ENCODE measurements at places on chromosomes 11 and 22.
A peak's percentile ranks its signal among the peaks of the same experiment; 100 is the strongest.

DNA sequence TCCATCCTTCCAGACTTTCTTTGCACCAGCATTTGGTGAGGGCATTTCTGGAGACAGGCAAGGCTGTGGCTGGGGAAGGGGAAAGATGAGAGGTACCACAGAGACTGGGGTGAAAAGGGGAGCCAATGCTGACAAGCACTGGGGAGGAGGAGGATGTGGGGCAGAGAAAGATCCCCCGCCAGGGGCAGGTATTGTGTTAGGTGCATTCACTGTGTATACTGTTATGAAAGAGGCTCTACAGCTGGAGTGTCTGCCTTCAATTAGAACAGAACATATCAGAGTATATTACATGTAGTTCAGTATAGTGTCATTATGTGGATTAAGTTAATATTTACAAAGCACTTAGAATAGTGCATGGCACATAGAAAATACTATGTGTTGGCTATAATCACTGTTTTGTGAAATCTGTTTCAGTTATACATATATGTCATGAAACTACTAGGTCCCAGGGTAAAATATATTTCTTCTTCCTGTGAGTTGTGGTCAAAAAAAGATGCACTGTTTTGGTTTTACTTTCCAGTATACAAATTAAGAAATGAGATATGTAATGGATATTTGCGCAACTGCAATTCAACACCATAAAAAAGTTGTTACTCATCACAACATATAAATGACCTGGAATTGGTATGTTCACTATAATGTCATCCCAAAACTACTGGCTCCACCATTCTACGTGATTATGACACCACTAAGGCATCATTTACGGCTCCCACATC lies 8.4 kb downstream of the MSANTD2 start:
- no peak for DNase-seq

DNA sequence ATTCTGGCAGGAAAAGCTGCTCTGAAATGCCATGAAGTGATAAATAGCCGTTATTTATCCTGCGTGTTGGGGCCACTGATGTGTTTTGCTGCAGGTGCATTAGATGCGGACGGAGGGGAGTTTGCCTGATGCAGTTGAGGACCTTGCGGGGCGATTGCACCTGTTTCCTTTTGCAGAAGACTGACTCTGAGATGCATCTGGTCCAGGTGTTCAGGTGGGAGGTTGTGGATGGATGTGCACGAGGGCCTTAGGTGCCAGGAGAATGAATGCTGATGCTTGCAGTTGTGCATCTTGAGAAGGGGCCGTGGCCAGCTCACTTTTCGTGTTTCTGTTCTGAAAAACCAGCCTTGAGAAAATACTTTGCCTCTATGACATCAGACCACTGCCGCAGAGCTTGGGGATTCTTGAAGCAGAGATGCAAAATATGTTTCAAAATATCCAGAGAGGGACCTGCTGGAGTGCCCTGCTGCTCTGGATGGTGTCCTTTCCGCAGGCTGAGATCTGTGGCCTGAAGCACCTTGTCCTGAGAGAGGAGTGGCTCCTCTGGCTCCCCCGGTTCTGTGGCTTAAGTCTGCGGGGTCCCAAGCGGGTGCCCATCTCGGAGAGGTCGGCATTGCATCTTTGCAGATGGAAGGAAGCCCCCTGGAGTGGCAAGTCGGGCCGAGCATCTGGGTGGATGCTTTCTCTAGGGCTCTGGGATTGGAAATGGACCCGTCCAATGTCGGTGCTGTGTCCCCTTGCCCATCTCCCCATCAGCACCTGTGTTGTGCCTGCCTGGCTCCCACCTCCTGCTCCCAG lies 1031.1 kb downstream of the TBC1D22A start:
- DNase-seq: no peak

DNA sequence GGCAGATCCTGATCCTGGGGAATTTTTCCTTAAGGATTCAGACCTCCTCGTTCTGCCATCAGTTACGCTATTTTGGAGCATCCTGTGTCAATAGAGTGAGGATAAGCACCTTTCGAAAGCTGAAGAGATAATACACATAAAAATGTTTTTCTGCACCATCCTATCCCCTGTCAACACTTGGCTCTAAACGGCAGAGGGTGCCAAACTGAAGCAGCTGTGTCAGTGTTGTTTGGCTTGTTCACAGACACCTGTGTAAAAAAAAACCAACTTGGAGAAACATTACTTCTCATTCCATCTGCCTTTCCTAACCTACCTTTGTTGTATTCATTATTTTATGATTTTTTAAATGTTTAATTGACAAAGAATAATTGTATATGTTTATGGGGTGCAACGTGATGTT lies 417.0 kb upstream of the DDI1 start:
- DNase-seq: no peak

DNA sequence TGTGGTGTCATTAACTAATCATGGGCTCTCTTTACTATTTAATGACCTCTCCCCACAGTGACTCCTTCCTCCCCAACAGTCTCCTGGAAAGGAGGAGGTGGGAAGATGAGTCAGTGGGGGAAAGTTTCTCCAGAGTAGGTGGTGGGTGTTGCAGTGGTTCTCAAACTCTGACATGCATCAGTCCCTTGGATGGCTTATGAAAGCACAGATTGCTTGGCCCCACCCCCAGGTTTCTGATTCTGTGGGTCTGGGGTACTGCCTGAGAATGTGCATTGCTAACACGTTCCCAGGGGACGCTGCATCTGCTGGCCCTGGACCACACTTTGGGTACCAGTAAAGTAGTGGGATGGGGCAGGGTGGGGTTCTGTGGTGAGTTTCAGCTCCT lies 9.8 kb downstream of the CD82 start:
- no peak for DNase-seq

DNA sequence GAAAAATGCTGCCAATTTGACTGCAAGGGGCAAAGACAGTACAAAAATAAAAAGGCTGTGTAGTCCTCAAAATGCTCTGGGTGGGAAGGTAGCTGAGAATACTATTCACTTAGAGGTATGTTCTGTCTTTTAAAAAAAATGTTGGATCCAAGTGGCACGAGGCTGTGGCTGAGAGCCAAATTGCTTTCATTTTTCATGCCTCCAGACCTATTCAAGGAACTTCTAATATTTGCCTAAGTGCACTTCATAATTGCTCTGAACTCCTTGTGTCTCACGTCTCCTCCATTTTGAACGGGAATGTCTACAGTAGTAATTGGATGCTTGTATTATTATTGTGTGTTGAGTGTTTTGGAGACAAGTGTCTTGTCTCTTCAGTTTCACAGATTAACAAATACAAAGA lies 19.1 kb upstream of the SLC22A25 start:
- no peak for DNase-seq

DNA sequence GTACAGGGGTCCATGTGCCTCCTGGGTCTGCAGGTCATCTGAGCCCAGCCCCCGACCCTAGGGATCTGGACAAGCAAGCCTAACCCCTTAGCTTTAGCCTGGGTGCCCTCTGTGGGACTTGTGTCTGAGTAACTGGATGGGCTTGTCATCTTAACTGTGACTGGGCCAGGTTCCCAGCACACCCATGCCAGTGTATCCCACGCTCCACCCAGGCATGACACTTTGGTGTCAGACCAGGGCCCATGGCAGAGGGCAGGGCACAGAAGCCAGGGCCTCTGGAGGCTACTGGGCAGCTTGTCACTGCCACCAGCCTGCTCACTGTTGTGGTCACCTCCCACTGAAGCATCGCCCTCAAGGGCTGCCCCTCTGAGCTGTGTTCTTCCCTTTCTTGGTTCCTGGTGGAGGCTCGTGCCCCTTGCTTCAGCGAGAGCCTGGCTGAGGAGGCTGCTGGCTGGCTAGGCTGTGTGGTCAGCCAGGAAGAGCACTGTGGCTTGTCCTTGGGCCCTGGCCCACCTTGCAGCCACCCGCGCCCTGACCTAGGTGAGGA lies 80.8 kb downstream of the ST3GAL4 start:
- DNase-seq: no peak

DNA sequence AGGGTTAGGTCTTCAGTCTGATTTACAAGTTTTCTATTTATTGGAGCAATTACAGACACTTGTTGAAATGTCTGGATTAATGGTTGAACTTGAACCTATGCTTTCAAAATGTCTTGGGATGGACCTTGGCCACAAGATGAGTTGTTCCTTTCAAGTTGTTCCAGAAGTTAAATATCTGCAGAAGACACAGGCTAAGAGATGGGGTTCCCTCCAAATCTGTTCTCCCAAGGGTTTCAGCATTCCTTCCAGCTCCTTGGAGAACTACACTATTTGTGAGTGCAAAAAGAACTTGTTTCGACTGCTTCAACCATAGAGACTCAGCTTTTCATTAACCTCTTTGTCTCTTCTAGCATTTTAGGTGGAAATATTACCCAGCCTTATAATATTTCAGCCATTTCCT lies 189.0 kb upstream of the BLID start:
- no peak for DNase-seq

GRCh38 chr22:30309951-30310741 lies 16.6 kb downstream of the TBC1D10A start:
- peak; percentile 65 for DNase-seq

DNA sequence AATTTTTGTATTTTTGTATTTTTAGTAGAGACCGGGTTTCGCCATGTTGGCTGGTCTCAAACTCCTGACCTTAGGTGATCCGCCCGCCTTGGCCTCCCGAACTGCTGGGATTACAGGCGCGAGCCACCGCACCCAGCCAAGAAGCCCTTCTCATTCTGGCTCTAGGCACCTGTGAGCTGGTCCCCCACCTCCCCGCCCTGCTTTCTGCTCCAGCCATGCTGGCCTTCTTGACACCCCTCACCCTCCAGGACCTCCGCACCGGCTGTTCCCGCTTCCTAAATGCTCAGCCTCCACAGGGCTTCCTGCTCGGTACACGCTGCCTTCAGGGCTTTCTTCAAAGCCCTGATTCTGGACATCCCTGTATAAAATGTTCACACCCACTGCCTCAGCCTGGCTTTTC lies 5.5 kb upstream of the FXYD2 start:
- DNase-seq: no peak

- no peak for DNase-seq
Observed at GRCh38 chr11:7072401-7073028, 16.3 kb upstream of the RBMXL2 start.

DNA sequence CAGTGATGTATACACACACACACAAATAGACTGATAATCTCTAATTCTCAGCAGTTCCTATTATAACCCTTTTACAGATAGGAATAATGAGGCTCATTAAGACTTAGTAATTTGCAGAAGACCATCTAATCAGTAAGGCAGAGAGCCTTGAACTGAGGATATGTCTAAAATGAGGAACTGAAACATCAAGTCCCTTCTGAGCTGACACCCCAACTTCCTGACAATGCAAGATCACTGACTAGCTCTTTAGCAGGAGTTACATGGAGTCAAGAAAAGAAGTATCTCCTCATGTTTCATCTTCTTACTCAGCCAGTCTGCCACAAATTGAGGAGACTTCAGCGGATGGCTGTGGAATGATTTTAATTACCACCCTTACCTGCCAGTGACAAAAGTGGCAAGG lies 193.0 kb downstream of the MSANTD4 start:
- DNase-seq: no peak

GRCh38 chr11:40280159-40281051 lies 1179.0 kb downstream of the LRRC4C start:
- no peak for DNase-seq
